ENCODE measurements at places on chromosomes 6 and 20.
A peak's percentile ranks its signal among the peaks of the same experiment; 100 is the strongest.

DNA sequence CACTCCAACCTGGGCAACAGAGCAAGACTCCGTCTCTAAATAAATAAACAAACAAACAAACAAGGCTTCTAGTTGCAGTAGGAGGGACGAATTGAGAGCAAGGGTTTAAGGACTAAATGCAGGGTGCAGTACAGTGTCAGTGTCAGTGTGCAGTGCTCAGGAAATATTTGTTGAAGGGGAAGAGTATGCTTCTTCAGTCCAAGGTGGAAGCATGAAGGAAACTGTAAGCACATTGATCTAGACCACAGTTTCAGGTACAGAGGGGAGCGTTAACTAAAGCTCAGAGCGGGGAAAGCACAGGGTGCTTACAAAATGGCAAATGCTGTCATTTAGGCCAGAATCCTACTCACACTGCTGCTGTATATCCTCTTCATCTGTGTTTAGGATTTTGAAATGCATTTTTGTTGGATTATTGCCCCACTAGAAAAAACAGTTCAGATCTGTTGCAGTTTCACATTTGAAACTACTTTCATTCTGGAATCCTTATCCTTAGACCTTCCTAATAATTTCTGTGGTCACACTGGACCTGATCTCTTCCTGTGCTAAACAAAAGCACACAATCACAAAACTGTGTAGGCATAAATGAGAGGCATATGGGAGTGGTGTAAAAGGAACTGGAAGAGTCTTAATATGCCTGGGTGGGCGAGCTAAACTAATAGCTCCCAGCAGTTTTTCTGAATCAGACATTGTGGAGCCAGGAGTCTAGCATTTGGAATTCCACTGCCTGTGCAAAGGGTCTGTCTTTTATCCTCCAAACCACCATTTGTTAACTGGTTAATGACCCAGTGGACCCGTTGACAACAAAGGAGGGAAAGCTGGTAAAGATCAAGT is 41.4 kb downstream of the CBFA2T2 start:
- DNase-seq, result no peak

DNA sequence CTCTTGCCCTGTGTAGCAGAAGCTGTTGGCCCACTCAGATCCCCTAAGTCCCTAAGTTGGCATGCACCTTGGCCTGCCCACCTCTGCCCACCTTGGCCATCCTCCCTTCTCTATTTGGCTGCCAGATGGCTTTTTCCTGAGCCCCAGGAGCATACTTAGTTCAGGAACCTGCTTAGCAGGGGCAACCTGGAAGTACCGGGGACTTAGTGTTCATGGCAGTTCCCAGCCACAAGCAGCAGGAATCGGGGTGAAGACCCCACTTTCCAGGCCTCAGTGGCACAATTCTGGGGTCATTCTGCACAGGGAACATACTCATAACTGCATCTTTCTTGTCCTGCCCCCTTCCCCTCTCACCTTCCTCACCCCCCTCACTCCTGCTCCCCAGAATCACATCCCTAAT is 158.0 kb upstream of the PMEPA1 start:
- no peak for DNase-seq

DNA sequence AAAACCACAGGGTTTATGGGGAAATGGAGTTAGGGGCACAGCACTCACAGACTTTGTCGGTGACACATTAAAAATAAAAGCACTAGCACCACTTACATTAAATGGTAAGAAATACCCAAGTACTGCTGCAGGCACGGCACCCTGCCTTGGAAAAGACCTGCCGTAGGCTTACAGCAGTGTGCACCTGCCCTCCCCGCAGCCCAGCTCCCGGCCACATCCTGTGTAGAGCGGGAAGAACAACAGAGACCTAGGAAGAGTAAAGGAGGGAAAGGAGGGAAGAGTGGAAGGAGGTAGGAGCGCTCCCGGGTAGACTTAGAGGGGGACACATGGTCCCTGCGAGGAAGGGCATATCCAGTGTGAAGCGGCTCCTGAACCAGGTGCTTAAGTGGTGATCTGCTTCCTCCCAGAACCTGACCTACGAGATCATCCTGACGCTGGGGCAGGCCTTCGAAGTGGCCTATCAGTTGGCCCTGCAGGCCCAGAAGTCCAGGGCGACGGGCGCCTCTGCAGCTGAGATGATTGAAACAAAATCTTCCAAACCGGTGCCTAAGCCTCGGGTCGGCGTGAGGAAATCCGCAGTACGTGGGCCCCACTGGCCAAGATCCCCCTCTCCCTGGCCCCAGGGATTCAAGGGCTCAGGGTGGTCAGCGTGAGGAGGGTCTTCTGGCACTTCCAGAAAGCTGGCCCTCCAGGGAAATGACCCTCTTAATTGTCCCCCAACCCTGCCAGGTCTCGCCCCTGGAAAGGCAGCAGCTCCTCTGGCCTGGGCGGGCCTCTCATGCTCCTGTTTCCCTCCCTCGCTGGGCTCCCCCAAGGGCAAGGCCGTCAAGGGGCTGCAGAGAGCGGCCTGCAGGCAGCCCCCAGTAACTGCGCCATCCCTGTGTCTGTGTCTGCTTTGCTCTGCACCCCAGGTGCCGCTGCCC is 55.5 kb downstream of the TCP11 start:
- peak; percentile 63 for DNase-seq

DNA sequence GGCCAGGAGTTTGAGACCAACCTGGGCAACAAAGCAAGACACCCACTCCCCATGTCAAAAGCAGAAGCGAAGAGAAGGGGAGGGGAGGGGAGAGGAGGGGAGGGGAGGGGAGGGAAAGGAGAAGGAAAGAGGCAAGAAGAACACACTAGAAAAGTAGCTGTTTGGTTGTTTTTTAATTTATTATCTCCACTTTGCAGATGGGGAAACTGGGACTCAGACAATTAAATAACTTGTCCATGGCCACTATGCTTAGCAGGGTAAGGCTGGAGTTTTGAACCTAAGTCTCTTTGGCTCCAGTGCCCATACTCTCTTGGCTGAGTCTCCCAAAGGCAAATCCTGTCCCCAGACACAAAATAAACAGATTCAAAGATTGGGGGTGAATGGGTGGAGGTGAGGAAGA is 12.4 kb upstream of the GHRH start:
- no peak for DNase-seq

- DNase-seq, result peak; percentile 89
Observed at GRCh38 chr6:36130667-36131510, 576 bp downstream of the MAPK13 start.

- no peak for DNase-seq
Observed at GRCh38 chr6:168498161-168498843, 57.3 kb downstream of the SMOC2 start.

DNA sequence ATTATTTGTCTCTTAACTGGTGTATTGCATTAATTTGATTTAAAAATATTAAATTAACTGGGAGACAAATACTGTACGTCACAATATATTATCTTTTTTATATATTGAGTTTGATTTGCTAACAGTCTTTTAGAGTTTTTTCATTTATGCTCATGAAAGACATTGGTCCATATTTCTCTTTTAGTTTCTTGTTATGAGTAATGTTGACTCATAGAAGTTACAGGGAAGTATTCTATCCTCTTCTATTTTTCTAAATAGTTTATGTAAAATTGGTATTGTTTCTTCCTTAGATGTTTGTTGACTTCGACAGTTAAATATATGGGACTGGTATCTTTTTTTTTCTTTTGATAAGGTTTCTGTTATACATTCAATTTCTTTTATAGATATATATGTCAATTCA is 1115.6 kb upstream of the CITED2 start:
- no peak for DNase-seq

DNA sequence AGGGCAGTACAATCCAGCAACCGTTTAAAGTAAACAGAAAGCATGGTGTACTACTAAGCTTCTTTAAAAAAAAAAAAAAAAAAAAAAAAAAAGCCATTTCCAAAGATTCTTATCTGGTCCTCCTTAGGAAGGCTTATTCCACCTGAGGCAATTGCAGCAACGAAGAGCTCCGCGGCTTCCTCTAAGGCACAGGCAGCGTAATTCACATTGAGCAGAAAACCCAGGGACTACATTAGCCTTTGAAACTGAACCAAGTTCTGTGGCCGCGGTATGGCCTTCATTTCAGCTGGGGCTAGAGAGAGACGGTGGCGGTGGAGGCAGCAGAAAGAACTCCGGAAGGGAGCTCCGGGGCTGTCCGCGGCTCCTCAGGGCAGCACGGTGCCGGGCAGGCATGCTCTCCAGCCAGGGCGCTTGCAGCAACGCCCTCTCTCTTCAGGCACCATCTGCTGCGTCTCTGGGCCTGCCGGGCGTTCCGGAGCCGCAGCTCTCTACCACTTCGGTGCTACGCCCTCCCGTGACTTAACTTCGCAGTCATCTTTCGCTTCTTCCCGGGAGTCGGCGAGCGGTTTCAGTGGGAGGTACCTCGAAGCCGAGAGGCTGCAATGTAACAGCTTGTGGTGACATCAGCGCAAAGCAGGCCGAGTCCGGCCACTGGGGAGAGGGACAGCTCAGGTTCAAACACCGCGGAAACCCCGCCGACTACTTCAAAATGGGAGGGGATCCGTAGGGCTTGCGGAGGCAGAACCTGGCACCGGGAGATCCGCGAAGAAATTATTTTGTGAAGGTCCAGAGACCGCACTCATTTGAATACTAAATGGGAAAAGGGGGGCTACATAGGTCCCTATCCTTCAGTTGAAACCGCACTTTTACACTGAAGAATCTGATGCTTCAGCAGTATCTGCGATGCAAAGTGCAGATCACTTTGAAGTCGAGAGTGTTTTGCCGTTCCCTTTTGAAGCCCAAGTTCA is 100.0 kb downstream of the DST start:
- peak; percentile 92 for DNase-seq

GRCh38 chr6:4446982-4447381 is 311.6 kb upstream of the ECI2 start:
- DNase-seq, result no peak

DNA sequence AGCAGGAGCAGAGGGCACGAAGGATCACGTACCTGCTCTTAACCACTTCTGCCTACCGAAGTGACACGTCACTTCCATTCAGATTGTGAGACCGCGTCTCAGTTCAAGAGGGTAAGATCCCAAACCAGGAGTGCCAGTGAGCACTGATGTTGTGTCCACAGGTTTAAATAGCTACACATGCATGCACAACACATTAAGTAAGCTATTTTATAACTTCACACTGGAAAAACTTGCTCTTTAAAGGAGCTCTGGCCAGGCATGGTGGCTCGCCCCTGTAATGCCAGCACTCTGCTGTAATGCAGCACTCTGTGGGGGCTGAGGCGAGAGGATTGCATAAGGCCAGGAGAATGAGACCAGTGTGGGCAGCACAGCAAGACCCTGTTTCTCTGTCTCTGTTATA is 21.1 kb downstream of the ABHD12 start:
- DNase-seq, result no peak

DNA sequence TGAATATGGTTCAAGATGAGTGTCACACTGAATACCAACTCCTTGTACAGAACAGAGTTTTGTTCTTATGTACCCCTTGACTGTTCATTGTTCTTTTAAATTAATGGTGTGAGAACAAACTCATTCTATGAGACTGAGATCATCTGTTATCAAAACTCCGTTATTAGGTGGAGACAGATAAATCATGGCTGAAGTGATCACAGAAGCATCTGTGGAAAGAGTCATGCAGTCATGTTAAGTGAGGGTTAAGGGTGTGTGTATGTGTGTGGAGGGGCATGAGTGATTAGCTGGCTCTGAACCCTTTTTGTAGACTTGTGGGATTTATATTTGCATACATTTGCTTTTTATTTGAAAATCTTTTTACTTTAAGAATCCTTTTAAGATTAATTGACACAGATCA is 24.7 kb downstream of the ADGRG6 start:
- no peak for DNase-seq

DNA sequence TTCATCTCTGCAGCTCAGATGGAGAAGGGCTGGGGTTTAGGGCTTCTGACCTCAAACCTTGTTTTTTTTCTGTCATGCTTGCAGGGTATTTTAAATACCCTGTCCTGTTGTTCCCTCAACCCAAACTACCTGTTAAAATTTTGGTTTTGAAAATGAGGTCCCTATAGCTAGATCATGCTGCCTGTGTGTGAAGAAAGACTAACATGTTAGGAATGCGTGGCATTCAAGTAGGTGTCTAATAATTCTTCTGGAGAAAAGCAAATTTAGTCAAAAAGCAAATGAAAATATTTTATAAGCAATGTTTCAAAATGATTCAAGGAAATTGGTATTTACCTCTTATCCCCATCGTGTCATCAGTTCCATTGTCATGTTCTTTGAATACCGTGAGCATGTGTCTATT is 77.2 kb upstream of the C20orf144 start:
- DNase-seq, result no peak

- DNase-seq, result no peak
Observed at GRCh38 chr20:62411479-62412193, 4.6 kb upstream of the CABLES2 start.

DNA sequence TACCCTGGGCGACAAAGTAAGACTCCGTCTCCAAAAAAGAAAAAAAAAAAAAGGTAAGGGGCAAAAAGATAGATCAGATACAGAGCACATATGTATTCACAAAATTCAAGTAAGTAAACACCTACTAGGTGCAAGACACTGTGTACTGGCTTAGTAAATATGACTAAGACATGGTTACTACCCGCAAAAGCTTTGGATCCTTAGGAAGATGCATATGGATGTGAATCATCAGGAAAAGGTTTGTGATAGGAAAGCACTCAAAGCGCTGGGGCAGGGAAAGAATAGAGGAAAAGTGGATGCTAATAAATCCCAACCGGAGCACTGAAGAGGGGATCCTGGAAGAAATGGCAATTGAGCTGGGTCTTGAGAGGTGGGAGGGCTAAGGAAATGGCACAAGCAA is 118.8 kb upstream of the FAM184A start:
- DNase-seq, result no peak

DNA sequence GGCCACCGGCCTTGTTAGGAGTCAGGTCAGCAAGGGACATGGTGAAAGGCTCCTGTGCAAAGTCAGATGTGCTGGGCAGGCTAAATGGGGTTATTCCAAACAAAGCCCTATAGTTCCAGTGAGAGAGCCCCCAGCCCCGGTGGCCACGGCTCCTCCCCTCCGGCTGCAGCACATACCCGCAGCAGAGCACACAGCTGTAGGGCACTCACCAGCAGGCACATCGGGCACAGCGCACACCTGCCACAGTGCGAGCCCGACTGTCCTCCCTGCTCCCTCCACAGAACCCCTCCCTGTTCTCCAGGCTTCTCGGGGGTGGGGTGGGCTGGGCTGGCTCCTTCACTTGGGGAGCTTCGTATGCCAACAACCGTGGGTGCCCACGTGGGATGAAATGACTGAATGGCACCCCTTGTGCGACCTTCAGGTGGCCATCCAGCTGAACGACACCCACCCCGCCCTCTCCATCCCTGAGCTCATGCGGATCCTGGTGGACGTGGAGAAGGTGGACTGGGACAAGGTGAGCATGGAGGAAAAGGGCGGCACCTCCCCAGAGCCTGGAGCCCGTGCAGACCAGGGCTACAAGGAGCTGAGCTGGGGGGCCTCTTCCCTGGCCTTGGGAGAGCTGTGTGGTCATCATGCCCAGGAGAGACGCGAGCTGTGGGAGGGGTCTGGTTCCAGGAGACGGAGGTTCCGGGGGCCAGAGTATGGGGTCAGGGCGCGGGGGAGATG is 30.9 kb downstream of the PYGB start:
- peak; percentile 71 for DNase-seq

GRCh38 chr6:81814370-81815076 is 62.0 kb upstream of the TENT5A start:
- no peak for DNase-seq

All from spleen (tissue), 13 donors.